DMS79 treated with DMSO at 0.1 percent for 48 hours (cell line): ENCODE measurements at places on chromosomes 4 and X.

GRCh38 chr4:158770671-158771070 is 1.8 kb downstream of the FNIP2 start:
- DNase-seq, result no peak

DNA sequence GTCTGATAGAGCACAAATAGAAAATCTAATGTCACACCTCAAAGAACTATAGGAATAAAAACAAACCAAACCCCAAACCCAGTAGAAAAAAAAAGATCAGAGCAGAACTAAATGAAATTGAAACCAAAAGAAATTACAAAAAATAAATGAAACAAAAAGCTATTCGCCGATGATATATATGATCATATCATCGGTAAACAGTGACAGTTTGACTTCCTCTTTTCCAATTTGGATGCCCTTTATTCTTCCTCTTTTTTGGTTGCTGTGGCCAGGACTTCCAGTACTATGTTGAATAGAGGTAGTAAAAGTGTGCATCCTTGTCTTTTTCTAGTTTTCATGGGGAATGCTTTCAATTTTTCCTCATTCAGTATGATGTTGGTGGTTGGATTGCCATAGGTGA is 215.3 kb upstream of the AR start:
- DNase-seq, result no peak

DNA sequence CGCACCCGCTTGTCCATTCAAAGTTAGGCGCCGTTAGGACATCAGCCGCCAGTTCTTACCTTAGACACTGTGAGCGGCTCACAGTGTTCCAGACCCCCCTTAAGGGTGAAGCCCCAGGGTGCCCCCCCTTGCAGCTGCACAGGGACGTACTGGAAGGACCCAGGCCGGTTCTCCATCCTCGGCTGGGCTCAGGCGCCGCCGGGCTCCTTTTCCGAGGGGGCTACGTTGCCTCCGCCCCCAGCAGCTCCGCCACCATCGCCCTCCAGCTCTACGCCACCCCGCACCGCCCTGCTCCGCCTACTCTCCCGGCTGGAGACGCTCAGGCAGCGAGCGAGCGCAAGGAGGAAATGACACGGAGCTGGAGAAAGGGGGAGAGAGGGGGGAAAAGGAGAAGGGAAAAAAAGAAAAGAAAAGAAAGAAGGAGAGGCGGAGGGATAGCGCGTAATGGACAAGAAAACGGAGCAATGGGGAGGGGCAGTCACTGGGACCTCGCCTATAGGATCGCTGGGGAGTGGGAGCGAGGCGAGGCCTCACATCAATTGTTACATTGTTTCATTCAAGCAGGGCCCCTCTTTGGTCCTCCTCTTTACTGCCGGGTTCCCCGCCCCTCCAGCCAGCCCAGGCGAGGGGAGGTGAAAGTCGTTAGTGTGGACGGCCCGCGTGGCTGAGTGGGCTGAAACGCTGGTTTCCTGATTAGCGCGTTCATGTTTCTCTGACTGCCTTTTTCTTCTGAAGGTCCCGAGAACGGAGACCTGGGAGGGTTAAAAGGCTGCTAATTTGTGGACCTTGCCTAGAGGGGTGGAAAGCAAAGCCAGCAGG is at the start of gene SHROOM4:
Gene SHROOM4 (minus strand): TSS at position 352 of the 819 bp plus-strand sequence. CDS start 176 bp downstream, at position 176.
- no peak for DNase-seq

DNA sequence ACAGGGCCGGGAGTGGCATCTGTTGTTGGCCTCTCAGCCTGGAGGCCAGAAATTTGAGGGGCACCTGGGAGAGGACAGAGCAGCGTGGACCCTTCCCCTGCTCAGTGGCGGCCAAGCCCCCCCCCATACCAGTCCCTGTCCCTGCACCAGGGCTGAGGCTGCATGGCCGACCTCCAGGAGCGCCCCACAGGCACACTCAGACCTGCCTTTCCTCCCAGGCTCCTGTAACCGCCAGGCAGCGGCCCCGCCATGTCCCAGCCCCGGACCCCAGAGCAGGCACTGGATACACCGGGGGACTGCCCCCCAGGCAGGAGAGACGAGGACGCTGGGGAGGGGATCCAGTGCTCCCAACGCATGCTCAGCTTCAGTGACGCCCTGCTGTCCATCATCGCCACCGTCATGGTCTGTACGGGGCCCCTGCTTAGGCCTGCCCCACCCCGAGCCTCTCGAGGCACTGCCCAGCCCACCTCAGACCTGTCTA is 15.3 kb downstream of the TMEM175 start:
- no peak for DNase-seq

DNA sequence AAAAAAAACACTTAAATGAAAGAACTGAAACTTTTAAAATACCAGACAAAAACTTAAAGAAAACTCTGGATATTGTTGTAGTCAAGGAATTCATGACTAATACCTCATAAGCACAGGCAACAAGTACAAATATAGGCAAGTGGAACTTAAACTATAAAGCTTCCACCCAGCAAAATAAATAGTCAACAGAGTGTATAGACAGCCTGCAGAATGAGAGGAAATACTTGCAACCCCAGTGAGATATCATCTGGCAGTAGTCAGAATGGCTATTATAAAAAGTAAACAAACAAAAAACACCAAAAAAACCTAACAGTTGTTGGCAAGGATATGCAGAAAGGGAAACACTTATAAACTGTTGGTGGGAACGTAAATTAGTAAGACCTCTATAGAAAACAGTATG is 9.6 kb upstream of the RPS6KA6 start:
- no peak for DNase-seq

DNA sequence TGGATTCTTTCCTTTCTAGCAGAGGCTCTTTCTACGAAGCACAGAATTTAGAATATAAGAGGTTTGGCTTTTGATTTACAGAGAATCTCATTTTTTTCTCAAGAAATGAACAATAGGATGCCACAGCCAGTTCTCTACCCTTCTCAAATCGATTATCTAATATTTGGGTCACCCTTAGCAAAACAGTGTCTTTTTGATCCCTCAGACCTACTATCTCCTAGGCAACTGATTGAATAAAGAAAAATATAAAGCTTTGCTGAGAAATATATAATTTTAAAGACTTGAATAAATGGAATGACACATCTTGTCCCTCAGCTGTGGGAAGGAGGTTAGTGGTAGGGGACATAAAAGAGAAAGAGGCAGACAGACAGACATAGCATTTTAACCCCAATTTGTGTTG is 153.3 kb downstream of the SH3KBP1 start:
- no peak for DNase-seq
